ENCODE measurements at places on chromosomes 5 and 9.

- DNase-seq: peak; percentile 47
These were observed 10.2 kb downstream of the ZNF608 start for GRCh38 chr5:124736082-124736804.

- DNase-seq: no peak
These were observed 198.0 kb upstream of the MVB12B start for GRCh38 chr9:126128494-126129142.

- no peak for DNase-seq
These were observed 25.0 kb upstream of the SUSD3 start for GRCh38 chr9:93033531-93033930.

DNA sequence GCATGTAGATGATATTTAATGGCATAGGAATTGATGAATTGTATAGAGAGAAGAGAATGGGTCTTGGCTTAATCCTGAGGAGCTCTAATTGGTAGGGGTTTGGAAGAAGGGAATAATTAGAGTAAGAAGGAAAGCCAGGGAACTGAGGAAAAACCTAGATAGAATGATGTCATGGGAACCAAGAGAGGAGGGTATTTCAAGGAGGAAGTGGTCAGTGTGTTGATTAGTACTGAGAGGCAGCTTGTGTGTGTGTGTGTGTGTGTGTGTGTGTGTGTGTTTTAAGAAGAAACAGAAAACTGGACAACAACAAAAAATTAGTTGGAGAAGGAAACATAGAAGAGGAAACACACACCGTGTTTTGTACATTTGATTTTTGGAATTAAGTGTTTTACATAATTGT is 42.8 kb downstream of the MAST4 start:
- DNase-seq: no peak
